ENCODE measurements at places on chromosomes 2 and 18.
A peak's percentile ranks its signal among the peaks of the same experiment; 100 is the strongest.

GRCh38 chr18:27579364-27579763 lies 394.3 kb upstream of the CHST9 start:
- no peak for DNase-seq

GRCh38 chr2:94982675-94983074 lies 42.8 kb upstream of the MAL start:
- DNase-seq, result no peak

DNA sequence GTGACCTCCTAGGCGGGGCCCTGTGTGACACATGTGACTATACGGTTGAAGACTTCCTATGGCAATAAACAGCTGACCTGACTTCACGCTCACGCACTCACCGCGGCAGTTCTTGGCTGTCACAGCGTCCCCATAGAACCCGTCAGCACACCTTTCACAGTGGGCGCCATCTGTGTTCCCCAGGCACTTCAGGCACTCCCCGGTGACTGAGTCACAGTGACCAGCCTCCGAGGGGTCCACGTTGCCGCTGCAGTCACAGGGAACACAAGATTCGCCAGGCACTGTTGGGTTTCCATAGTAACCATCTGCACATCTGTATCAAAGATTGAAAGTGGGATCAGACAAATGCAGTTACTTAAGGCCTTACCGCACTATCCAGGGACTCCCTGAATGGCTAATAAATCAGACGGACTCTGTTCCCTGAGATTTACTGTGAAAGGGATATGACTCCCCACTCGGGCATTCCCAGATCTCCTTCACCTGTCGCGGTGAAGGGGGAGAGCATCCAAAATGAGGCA lies 94.5 kb downstream of the LAMA1 start:
- no peak for DNase-seq

- DNase-seq, result peak; percentile 37
Measured at GRCh38 chr18:51153659-51154371, 43.7 kb downstream of the MEX3C start.
